ENCODE measurements at places on chromosomes 1 and 21.

DNA sequence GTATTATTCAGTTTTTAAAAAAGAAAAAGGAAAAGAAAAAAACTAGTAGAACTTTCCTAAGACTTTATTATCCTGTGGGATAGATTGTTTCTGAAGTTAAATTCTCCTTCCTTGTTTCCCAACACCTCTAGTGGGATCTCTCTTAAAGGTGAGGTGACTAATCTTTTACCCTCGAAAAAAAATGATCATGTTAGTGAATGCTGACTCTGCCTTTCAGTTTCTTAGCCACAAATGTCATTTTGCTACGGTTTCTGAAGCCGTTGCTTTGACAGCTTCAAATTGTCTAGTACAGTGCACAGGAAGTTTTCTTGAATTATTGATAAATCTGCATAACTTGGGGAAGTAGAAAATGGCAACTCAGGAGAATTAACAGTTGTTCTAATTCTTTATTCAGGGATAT, 13.0 kb upstream of the NEK7 start:
- DNase-seq, result no peak

GRCh38 chr1:5390504-5390903, 601.7 kb downstream of the NPHP4 start:
- no peak for DNase-seq

DNA sequence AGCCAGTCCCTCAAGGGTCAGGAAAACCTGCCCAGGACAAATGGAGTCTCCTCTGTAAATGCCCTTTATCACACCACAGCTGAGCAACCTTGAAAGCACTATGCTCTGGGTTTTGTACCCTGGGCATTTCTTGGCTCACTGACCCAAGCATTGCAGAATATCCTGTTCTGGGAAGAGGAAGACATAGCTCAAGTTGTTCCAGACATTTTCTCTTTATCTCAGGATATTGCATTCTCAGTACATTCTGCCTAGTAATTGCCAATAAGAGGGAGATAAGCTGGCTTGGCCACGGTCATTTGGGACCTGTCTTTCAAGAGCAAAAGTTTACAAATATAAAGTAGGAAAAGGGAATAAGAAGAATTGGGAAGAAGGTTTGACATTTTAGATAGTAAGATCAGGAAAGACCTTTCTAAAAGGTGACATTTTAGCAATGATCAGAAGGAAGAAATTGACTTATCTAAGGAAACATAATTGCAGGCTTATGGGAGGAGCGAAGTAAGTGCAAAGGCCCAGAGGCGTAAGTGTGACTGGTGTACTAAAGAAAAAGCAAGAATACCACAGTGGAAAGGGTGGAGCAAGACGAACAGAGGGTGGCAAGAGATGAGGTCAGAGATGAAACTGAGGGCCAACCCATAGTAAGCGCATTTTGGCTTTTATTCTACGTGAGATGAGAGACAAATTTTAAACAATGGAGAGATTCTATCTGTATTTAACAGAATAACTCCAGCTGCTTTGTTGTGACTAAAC, 394.0 kb upstream of the CXADR start:
- no peak for DNase-seq

- DNase-seq, result no peak
Observed at GRCh38 chr21:33265664-33266049, 510 bp upstream of the IL10RB start.

DNA sequence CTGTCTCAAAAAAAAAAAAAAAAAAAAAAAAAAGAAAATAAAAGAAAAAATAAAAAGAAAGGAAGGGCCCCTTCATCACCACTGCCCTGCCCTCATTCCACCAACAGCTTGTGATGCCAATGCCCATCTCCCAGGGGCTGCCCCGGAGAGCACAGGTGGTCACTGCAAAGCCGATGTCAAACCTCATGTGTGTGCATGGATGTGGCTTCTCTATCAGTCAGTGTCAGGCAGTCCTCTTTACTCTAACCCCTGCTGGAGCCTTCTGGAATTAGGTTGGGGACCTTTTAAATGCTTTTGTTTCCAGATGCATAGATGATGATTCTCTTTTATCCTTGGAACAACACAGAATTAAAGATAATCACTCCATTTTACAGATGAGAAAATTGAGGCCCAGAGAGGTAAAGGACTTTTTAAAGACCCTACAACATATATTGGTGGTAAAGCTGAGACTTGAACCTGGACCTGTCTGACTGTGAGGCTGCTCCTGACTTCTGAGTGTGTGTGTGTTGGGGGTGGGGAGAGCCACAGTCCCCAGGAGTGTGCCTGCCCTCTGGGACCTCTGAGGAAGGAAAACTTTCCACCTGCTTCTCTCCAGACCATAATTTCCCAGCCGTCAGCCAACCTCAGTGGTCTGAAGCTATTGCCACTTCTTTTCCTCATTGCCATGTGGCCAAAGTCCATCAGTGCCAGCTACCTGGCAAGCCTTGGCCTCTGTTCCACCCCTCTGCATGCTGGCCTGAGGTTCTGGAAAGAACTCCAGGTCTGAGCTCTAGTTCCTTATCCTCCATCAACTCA, 3.0 kb upstream of the TMEM54 start:
- no peak for DNase-seq
